Spleen (tissue), 13 donors: ENCODE measurements at places on chromosomes 3 and 15.

DNA sequence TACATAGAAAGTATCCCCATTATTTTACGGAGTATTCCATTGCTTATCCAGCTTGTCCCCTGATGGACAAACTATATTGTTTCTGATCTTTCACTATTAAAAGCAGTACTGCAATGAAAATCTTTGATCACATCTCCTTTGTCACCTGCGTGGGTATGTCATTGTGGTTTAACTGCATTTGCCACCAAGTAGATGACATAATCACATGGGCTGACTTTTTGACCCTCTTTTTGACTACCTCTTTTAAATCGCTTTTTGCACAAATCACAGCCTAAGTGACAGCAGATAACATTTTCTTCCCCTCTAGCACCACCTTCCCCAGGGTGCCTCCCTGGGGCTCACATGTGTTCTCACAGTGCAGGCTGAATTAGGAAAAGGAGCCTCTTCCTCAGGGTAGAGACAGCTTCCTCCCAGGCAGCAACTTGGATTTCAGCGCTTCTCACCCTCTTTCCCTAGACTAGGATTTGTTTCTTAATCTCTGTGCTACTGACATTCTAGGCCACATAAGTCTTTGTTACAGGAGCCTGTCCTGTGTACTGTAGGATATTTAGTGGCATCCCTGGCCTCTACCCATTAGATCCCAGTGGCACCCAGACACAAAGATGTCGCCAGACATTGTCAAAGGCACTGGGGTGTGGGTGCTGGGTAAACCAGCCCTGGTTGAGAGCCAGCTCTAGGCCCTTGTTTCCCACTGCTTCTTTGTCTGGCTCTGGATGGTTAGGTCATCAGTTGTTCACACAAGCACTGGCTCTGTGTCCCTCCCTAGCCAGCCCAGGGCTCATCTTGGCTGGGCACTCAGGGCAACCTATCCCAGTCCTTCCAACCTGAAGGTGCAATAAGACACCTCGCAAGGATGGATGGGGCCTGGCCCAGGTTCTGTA, 1.3 kb upstream of the RBP1 start:
- H3K36me3 ChIP-seq = no peaks in the 10 kb centered on the region
- peaks cover 26% of the 10 kb centered on the region for H3K27me3 ChIP-seq
- DNase-seq = no peak
- no peak overlapping the region for H3K27ac ChIP-seq

DNA sequence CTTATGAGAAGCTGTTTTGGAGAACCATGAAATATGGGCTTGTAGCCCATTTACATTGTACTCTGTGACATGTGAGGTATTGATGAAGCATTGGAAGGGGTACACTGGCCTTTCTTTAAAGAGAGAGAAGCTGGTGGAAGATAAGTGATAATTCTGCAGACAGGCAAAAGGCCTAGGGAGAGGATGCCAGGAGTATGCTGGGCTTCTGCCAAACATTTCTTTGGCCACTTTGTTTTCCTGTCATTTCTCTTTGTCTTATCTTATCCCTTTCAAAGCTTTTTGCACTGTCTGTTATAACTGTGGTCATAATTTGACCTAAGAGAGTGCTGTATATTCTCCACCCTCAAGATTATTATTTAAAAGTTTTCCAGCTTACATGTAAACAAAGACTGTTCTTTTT, 109.6 kb upstream of the SEMA6D start:
- no peaks in the 10 kb centered on the region for H3K36me3 ChIP-seq
- no peak overlapping the region for H3K27ac ChIP-seq
- H3K4me3 ChIP-seq = no peak overlapping the region
- DNase-seq = no peak

- DNase-seq = no peak
- H3K27ac ChIP-seq = no peak overlapping the region
- H3K4me1 ChIP-seq = no peaks in the 10 kb centered on the region
- H3K36me3 ChIP-seq = no peaks in the 10 kb centered on the region
These were observed 730.2 kb downstream of the TUSC7 start for GRCh38 chr3:117439812-117440211.

GRCh38 chr15:68697711-68698690, 119.2 kb downstream of the CORO2B start:
- no peaks in the 10 kb centered on the region for H3K27me3 ChIP-seq
- no peak for DNase-seq
- no peak overlapping the region for H3K4me3 ChIP-seq
- no peaks in the 10 kb centered on the region for H3K36me3 ChIP-seq

DNA sequence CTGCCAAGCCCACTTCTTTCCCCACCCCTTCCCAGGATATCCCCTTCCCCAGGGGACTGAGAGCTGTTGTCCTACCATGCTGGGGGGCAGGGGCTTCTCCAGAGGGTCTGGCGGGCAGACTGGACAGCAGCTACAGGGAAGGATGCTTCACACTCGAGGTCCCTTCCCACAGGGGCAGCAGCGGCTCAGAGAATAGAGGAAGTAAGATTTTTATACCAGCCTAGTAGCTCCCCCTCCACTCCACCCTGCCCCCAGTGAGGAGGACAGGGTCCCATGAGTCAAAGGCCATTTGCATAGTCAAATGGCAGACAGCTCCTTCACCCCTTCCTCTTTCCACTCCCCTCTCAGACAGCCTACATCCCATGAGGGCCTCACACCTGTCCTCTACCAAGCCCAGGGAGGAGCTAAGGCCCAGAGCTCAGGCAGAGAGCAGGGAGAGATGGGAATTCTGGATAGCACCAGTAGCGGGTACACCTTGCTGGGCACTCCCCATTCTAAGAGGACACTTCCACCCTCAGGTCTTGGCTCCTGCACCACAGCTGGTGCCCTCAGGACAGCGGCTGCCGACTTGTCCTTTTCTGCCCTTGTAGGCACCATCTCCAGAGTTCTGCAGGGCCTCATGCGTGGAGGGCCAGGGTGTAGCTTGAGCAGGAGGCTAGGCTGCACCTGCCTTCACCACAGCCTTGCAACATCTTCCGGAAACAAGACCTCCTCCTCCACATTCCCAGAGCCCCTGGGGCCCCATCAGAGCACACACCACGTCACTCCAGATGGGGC, at the start of gene TLR9:
TSS of gene TLR9 (minus strand) at position 194 of the 777 bp plus-strand sequence. CDS start at position 78, 116 bp downstream.
- H3K4me3 ChIP-seq = peak within 1 kb of the TSS; percentile 31
- peak; percentile 87 for DNase-seq
- no peaks in the 10 kb centered on the region for H3K27me3 ChIP-seq
- peaks cover 29% of the 10 kb centered on the region for H3K36me3 ChIP-seq
- peak within 1 kb of the TSS; percentile 63 for H3K27ac ChIP-seq

- no peak overlapping the region for H3K4me3 ChIP-seq
- H3K27me3 ChIP-seq = no peaks in the 10 kb centered on the region
- no peak for DNase-seq
- no peak overlapping the region for H3K27ac ChIP-seq
These were observed 251.0 kb downstream of the KCNH8 start for GRCh38 chr3:19399356-19399755.

GRCh38 chr3:81863756-81864155, 102.3 kb upstream of the GBE1 start:
- no peak for DNase-seq
- no peaks in the 10 kb centered on the region for H3K4me1 ChIP-seq
- no peak overlapping the region for H3K27ac ChIP-seq
- no peaks in the 10 kb centered on the region for H3K27me3 ChIP-seq

GRCh38 chr15:67472957-67473356, 48.0 kb upstream of the C15orf61 start:
- no peaks in the 10 kb centered on the region for H3K4me1 ChIP-seq
- H3K4me3 ChIP-seq = no peak overlapping the region
- DNase-seq = no peak
- no peaks in the 10 kb centered on the region for H3K36me3 ChIP-seq
- H3K27ac ChIP-seq = no peak overlapping the region

GRCh38 chr3:120693439-120694171, 11.6 kb upstream of the HGD start:
- peaks cover 43% of the 10 kb centered on the region for H3K36me3 ChIP-seq
- H3K4me3 ChIP-seq = no peak overlapping the region
- peaks cover 2% of the 10 kb centered on the region for H3K4me1 ChIP-seq
- peak overlapping the region; percentile 13 for H3K27ac ChIP-seq

DNA sequence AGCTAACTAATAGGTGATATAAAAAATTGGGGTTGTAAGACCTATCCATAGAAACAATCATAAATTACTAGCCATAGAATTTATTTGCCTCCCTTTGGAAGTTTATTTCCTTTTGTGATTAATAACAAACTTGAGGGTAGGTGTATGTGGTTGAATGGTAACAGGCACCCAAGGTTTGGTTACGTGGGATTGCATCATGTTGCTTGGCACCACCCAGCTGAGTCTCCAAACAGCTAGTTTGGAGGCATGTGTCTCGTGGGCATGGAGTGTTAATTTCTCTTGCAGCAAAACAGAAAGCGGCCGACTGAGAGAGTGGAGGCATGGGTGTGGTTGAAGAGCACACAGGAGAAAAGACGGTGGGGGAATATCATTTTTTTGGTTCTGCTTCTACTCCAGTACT, 441.4 kb downstream of the CNTN4 start:
- H3K4me3 ChIP-seq = no peak overlapping the region
- H3K27ac ChIP-seq = no peak overlapping the region
- no peaks in the 10 kb centered on the region for H3K4me1 ChIP-seq
- no peaks in the 10 kb centered on the region for H3K27me3 ChIP-seq
- no peak for DNase-seq

DNA sequence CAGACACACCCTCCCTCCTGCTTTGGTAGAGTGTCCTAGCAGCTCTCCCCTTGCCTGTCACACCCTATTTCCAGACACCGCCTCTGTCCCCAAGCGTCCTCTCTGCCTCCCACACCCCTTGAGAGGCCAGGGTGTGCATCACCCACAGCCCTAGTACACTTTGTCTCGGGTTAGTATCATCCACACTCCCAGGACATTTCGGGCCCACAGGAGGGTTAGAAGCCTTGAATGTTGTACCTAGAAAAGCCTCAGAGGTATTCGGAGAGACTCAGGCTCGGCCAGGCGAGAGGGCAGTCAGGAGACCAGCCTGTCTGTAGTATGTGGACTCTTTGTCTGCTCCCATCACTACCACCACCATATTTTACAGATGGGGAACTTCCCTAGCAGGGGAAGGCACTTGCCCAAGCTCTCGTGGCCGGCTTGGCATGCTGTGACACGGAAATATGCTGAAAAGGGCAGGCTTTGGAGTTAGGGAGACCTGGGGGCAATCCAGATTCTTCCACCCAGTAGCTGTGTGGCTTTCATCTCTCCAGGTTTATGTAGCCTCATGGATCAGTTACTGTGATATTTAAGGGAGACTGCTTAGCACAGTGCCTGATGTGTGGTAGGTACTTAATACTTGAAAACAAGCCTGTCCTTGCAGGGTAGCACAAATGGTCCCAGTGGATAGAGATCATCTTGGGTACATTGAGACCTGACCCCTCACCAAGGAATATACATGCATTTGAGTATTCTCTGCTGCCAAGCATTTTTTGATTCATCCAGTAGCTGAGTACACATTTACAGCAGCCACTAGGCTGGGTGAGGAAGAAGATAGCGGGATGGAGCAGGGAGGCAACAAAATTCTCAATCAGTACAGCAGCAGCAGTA, 1.4 kb downstream of the TMEM43 start:
- no peaks in the 10 kb centered on the region for H3K27me3 ChIP-seq
- no peak for DNase-seq
- H3K4me1 ChIP-seq = peaks cover 22% of the 10 kb centered on the region
- peak overlapping the region; percentile 94 for H3K4me3 ChIP-seq
- no peaks in the 10 kb centered on the region for H3K36me3 ChIP-seq

GRCh38 chr3:42683875-42684598, 1.3 kb upstream of the KLHL40 start:
- peaks cover 9% of the 10 kb centered on the region for H3K4me1 ChIP-seq
- no peaks in the 10 kb centered on the region for H3K36me3 ChIP-seq
- DNase-seq = no peak
- H3K4me3 ChIP-seq = no peak overlapping the region
- H3K27ac ChIP-seq = no peak overlapping the region

DNA sequence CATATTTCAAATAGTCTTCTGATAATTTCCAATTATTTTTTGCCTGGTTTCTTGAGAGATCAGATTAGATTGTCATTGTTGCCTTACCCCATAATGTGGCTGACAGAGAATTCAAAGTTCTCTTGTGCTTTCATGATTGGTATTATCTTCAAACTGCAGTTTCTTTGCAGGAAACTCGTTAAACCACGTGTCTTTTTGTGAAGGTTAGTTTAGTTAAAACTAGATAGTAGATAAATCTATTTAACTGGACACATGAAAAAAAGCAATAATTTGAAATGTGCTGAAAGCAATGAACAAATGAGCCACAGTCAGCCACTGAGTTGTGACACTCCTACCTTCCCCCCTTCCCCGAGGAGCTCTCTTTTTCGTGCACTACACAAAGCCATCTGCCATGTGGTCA, 327.5 kb upstream of the UMPS start:
- no peak for DNase-seq
- no peaks in the 10 kb centered on the region for H3K36me3 ChIP-seq
- no peak overlapping the region for H3K4me3 ChIP-seq
- H3K27me3 ChIP-seq = no peaks in the 10 kb centered on the region
- H3K4me1 ChIP-seq = no peaks in the 10 kb centered on the region
- no peak overlapping the region for H3K27ac ChIP-seq

DNA sequence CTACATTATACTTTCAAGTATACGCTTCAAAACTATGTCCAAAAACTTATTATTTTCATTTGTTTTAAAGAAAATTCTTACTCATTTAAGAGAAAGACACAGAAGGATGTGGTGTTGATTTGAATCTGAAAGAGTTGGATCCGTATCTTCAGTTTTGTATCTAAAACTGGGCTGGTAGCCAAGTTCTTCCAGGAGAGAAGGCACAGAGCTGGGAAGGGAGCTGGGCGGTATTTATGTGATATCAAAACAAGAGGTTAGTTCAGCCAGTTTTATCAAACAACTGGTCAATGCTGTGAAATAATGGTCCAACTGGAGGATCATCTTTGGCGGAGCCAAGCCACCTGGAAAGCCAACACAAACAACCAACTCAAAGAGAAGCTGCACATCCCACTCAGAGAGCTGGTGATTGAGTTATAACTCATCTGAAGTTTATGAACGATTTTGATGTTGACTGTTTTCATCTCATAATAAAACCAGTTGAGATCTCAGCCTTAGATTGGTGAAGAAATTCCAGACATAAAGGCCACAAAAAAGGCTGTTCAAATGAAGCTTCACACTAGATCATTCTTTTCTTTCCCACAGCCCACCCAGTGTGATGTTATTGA, 489.6 kb upstream of the RASGRP1 start:
- DNase-seq = no peak
- no peaks in the 10 kb centered on the region for H3K27me3 ChIP-seq
- H3K4me3 ChIP-seq = no peak overlapping the region

DNA sequence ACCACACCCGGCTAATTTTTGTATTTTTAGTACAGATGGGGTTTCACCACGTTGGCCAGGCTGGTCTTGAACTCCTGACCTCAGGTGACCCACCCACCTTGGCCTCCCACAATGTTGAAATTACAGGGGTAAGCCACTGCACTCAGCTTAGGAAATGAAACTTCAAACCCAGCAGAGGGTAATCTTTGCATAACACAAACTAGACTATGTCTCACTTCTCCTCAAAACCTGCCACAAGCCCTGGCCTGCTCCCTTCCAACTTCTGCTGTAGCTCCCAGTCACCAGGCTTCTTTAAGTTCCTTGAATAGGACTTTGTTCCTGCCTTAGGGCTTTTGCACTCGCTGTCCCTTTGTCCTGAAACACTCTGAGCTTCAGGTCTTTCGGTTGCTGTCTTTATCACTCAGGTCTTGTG, 39.2 kb upstream of the SEMA4B start:
- H3K36me3 ChIP-seq = no peaks in the 10 kb centered on the region
- H3K27me3 ChIP-seq = no peaks in the 10 kb centered on the region

GRCh38 chr3:70871909-70872656, 559.6 kb upstream of the MDFIC2 start:
- no peaks in the 10 kb centered on the region for H3K4me1 ChIP-seq
- no peaks in the 10 kb centered on the region for H3K27me3 ChIP-seq
- H3K36me3 ChIP-seq = no peaks in the 10 kb centered on the region
- peak overlapping the region; percentile 32 for H3K27ac ChIP-seq
- DNase-seq = no peak

GRCh38 chr3:44568561-44568960, 13.6 kb downstream of the ZKSCAN7 start:
- H3K27ac ChIP-seq = no peak overlapping the region
- H3K27me3 ChIP-seq = no peaks in the 10 kb centered on the region
- no peaks in the 10 kb centered on the region for H3K4me1 ChIP-seq
- DNase-seq = no peak
